ENCODE measurements at places on chromosomes 7 and 10.

- DNase-seq, result no peak
Measured at GRCh38 chr10:11663763-11664555, 52.5 kb upstream of the USP6NL start.

DNA sequence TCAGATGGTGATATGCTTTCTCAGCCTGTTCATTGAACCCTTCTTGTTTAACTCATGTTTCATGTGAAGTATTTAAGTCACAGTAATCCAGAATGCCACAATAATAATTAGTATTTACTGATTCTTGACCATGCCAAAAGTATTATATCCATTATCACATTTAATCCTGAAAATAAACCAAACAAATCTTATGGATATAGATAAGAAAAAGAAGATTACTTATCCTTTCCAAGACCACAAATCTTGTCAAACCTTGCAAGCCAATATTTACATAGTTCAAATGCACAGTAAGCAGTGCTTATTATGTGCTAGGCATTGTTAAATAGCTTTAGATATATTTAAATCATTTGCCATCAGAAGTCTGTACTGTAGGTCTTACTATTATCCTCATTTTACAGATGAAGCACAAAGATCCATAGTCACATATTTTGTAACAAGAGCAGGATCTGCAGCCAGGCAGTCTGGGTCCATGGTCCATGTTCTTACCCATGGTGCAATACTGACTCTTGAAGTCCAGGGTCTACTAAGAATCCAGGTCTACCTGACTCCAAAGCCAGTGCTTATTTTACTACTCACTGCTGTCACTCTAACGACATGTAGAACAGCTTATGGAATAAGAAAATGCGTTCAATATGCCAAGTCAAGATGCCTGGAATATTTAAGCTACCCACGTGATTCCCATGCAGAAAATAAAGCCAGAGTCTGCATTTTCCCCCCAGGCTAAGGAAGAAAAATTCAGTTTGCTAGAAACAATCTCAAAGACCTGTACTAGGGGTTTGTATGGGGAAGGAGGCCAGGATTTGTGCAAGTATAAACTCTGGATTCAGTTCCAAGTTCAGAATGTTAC, 984.8 kb upstream of the LRRTM3 start:
- no peak for DNase-seq

DNA sequence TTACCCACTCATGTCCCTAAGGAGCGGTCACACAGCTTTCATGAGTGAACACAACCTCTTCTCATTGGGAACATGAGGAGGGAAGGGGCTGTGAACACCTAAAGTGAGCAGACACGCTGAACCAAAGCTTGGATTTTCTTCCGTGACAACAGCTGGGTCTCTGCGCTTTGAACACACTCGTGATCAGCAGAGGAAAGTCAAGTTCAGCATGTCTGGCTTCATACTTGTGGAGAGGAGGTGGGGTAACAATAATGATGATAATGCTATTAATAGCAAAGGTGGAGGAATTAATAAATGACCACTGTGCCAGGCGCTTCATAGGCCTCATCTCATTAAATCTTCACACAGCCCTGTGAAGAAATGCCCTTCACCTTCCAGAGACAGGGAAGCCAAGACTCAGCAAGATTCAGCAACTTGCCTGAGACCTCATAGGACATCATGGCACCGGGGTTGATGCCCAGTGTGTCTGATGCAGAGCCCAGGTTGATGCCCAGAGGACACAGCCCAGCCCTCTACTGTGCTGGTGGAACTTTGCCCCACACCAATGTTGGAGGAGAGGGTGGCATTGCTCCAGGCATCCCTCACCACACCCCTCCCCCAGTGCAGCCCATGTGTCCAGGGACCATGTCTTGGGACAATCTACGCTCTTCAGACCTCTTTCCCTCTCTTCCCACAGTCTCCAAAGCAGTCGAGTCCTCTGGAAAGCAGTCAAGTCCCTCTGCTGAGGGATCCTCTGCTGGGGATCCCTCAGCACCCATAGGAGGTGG, 40.6 kb downstream of the GSDME start:
- DNase-seq, result no peak

DNA sequence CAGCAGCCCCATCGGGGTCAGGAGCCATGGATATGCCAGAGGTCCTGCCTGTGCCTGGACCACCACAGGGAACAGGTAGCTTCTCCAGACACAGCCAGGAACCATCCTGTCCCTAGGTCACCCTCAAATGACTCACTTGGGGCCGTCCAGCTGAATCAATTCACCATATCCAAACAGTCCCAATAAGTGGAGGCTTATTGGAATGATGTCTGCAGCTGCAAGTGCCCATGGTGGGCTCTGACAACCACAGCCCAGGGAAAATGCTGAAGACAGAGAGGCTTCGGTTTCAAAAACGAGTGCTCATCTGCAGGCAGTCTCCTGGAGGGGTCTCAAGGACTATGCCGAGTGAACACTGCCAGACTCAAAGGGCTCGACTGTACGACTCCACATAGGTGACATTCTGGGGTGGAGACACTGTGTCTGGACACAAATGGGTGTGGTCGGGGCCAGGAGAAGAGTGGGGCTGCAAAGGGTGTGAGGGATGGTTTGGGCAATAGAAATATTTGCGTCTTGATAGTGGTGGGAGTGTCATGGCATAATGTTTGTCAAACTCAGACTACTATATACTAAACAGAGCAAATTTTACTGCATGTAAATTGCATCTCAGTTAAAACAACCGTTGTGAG, 204.8 kb downstream of the TNS3 start:
- no peak for DNase-seq

GRCh38 chr10:97801422-97801821, 29.6 kb upstream of the SFRP5 start:
- no peak for DNase-seq

DNA sequence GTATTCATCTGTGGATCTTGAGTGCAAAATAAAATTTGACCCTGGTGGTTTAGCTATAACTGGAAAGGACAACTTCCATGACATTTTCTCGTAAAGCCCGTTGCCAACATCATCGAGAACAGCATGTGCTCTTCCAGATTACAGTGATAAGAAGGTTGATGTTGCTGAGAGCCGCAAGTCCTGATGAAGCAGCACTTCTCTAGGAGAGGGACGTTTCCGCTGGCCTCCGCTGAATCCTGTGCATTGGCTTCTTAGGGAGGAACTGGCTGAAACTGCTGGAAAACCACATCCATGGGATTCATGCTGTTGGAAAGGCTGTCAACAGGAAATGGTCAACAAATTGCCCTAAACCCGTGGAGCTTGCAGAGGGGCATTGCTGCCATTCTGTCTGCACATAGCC, 21.4 kb upstream of the ABCB5 start:
- no peak for DNase-seq

DNA sequence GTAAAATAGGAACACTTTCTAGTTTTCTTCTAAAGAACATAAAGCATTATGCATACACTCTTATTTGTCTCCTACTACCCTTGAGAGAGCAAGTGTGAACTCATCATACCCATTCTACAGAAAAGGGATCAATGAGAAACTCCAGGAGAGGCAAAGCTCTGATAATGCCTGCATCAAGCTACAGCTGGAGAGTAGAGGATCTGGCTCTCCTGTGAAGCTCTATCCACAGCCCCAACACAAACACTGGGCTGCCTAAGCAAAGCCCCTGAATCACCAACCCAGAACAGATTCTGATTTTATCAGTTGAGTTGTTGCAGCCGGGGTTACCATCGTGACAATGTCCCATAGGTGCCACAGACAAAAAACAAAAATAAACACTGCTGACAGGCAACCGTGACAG, 74.9 kb downstream of the NUDCD3 start:
- no peak for DNase-seq

GRCh38 chr7:103710247-103710646, 264.2 kb upstream of the SLC26A5 start:
- no peak for DNase-seq

DNA sequence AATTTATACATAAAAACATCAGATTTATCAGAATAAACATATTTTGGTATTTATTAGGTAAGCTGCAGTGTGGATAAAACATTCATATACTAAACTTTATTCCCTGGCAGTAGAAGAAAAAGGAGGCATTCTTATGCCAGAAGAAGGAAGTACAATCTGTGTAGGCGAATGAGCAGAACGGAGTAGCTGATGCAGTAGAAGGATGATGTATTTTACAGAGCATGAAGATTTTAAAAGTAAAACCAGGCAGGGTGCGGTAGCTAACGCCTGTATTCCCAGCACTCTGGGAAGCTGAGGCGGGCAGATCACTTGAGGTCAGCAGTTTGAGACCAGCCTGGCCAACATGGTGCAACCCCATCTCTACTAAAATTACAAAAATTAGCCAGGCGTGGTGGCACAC, 294.9 kb upstream of the MKLN1 start:
- DNase-seq, result no peak

DNA sequence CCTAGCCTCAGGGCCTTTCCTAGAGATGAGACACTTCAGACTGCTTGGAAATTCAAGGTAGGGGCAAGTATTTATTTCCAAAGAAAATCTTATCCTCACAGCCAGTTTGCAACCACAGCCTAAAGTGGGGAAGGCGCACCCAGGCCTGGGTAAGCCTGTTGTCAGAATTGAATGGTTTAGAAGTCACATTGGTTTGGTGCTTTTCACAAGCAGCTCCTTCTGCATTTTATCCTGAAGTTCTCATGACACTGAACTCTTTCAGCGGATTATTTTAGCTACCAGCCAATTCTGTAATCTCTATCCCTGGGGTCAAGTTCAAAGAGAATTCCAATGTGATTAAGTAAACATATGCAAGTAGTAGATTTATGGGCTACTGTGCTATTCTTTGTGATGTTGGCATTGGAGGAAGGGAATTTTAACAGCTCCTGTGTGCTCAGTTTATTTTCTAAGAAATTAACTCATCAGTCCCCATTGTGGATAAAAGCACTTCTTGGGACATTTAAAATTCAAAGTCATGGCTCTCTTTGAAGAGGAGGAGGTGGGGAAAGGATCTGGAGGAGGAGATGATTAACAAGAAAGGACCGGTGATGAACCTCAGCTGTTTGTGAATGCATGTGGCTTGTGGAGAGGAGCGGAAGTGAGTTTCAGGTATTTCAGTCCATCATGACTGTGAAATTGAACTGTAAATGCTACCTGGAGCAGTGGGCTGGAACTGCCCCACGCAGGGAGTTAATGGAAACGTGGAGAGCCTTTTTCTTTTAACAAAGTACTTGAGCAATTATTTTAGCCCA, 90.2 kb upstream of the CACUL1 start:
- DNase-seq, result no peak

DNA sequence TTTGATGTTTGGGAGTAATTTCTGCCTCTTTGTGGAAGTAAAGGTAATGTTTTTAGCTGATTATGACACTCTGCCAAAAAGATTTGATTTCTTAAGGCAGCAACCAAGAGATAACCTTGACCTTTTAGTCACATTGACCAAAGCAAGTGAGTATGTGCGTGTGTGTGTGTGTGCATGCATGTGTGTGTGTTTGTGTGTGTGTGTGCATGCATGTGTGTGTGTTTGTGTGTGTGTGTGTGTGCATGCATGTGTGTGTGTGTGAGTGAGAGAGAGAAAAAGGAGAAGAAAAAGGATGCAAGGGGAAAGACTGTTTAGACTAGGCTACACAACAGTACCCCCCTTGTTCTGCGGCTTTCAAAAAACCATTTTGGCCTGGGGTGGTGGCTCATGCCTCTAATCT, 88.1 kb upstream of the NPVF start:
- DNase-seq, result no peak

DNA sequence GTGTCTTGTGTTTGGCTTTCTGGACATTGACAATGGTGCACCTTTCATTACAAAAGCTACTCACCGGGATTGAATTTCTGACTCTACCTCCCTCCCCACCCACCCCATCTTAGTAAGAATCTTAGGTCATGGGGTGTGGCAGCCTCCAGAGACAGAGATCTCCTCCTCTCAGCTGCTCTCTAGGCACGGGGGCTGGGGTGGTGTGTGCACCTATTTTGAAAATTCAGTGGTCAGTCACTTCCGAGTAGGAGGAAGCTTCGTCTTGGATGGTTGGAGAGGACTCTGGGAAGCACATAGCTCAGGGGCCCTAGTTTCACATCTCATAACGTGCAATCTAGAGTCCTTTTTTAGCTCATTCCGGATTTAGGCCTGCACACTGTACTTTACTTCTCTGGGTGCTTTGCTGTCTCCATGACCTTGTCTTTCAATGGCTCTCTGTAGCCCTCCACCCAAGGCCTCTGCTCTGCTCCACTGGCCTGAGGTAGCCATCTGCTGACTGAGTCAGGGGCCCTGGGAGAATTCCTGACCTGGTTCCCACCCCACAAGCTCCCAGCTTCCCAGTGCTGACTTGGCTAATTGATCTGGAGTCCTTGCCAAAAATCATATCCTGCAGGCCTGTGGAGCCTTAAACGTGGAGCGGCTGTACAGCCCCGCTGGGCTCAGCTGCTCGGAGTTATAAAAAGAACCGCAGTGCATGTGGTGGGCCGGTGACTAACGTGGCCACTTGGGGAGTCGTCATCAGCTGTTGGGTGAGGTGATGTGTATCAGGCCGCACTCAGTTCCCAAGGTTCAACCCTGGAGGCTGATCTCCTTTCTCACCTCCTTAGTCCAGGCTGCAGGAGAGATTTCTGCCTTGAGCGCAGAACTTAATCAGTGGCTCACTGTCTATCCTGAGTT, 19.3 kb upstream of the ADAMTS14 start:
- DNase-seq, result no peak

DNA sequence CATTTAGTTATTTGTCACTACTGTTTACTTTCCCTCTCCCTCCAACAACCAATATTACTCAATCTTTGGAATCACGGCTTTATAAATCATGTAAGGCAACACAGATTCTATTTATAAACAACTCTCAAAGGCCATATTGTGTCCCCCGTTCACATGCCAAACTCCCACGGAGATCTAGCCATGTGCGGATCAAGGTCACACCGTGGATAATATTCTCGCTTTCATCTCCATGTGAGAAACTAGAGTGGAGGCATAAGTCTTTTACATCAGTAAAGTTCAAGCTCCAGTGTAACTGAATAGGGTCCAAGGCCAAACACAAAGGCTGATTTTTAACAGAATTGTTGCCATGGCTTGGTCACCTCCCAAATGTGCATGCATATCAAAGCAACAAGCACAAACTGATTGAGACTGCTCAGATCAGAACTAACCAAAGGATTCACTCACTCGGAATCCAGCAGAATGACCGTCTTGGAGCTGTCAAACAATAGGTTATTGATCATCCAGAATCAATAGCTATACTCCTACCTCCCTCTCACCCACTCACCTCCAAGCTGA, 569.5 kb upstream of the LRRN3 start:
- DNase-seq, result no peak

DNA sequence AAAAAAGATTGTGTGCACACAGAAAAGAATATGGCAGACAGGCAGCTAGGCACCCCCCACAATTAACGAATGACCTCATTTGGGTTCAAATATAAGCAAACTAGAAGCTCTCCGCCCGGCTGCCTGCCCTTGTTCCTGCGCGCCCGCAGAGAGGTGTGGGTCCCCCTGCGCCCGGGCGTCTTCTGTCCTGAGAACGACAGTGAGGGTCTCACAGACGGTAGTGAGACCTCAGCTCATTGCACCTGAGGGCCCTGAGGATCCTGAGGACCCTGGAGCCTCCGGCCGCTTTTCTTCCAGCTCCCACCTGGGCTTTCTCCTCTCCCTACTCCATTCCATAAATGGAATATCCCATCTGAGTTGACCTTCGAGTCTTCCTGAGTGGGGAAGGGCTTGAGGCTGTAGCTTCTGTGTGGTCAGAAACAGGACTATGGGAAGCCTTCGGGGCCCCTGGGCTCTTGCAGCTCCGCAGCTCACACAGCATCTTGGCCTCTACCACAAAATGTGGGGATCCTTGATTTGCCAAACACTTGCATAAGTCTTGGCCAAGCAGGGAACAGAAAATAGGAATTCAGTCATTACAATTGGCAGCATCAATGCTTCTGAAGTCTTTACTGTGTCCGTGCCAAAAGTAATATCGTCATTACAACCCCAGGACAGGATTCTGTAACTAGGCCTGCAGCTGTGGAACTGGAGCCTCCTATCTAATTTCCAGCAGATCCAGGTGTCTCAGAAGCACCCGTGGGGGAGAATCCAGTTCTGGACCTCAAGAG, 43.8 kb downstream of the JAKMIP3 start:
- DNase-seq, result no peak

Measured in CD4-positive, alpha-beta T cell treated with Interferon alpha-2 for 1 hour (primary cell).